ENCODE measurements at places on chromosomes 5 and 9. TPM values are rescaled to one million over a fixed set of nuclear protein-coding genes. Genes with fewer than 3 reads are reported as not detected.

DNA sequence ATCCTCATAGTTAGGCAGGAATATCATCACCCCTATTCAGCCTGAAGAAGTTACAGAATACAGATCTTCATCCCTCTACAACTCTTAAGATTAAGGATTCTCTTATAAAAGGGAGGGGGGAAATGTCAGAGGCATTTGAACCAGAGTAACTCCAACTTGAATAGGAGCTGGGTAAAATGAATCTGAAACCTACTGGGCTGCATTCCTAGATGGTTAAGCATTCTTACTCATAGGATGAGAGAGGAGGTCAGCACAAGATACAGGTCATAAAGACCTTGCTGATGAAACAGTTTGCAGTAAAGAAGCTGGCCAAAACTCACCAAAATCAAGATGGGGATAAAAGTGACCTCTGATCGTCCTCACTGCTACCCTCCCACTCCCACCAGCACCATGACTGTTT, 14.4 kb downstream of the FREM1 start:
- no peak for DNase-seq

DNA sequence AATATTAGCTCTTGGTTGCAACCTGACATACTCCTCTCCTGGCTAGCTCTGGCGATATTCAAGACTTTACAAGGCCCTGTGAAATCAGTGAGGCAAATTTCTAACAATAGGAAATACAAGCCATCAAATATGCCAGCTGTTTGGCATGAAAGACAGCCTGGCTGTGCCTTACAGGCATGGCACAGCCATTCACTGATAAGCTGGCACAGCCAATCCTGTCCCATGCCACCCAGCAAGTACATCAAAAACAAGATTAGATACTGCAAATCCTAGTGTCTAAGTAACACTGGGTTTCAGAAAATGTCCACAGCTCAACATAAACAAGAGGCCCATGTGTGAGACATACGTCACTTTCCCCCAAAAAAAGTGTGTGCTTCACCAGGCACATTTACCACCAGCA, 1045.8 kb upstream of the DMAC1 start:
- DNase-seq = peak; percentile 42

GRCh38 chr9:113914517-113914916, 38.4 kb downstream of the ZNF618 start:
- DNase-seq = no peak

- DNase-seq = no peak
Observed at GRCh38 chr9:79026316-79026715, 545.4 kb upstream of the TLE4 start.

GRCh38 chr5:73151766-73152410, 21.1 kb upstream of the TMEM174 start:
- DNase-seq = no peak

DNA sequence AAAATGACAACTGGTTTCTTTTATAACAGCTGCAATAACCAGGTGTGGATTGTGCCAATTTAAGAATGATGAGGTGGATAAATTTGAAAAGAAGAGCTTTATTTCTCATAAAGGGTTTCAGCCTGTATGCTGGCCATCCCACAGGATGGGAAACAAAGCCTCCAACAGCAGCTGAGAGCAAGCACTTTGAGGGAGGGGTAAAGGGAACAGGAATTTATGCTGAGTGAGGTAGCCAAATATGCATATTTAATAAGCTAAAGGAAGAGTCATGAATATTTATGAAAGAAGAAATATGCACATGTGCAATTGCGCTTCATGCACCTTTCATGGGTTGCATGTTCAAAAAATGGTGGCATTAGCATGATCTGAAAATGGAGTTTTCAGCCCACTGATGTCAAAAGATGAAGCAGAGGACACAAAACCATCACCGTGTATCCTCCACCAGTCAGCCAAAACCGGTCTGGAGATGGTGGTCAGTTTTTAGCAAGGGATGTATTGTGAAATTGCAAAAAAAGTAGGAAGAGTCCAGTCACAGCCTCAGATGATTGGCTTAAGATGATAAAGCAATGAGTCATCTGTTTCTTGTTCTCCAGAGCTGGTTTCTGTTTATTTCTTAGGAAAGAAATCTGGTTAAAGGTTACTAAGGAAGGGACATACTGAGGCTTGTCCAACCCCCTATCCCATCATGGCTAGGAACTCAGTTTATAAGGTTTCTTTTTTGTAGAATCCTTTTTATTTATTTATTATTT, 47.9 kb downstream of the DEPDC1B start:
- DNase-seq = no peak

DNA sequence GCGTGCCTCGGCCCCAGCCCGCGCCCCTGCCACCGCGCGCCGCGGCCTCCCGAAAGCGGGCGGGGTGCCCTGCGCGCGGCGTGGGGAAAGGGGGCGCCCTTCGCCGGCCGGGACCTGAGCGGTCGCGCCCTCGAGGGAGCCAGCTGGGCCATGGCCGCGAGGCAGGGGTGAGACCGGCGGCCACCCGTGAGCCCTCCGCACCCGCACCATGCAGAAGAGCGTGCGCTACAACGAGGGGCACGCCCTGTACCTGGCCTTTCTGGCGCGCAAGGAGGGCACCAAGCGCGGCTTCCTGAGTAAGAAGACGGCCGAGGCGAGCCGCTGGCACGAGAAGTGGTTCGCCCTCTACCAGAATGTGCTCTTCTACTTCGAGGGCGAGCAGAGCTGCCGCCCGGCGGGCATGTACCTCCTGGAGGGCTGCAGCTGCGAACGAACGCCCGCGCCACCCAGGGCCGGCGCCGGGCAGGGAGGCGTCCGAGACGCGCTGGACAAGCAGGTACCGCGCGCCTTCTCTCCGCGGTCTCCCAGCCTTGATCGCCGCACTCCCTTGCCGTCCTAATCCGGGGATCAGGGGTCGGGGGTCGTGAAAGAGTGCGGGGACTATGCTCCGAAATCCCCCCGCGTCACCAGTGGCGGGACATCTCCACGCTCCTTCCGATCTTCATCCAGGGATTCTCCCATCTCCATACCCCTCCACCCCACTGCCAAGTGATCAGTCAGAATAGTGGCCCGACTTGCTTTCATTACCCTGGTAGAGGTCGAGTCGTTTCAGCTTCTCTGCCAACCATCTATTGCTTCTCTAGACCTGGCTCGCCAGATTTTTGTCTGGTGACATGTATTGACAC, 590 bp downstream of the RASGRF2 start:
- DNase-seq = peak; percentile 28

TNFSF15 gene
- total RNA-seq = 0.11 TPM

ANKDD1B gene
- total RNA-seq = 0.27 TPM

DNA sequence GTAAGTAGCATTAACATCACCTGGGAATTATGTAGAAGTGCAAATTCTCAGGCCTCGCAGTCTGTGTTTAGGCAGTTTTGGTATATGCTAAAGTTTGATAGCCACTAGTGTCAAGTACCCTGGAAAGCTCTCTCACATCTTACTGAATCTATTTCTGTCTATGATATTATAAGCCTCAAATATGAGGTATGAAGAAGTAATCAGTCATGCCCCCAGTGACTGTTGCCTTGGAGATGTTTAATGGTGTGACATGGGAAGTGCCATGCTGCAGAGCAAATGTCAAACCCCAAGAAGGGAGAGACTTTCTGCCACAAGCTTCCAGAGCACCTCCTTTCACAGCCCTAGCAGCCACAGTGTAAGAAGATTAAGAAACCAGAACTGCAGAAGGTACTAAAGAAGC, 9.8 kb upstream of the PDE8B start:
- no peak for DNase-seq

IL13 gene
- total RNA-seq = not detected

- no peak for DNase-seq
Observed at GRCh38 chr5:51484326-51484725, 101.1 kb downstream of the ISL1 start.

PCDHA12 gene
- not detected for total RNA-seq

DNA sequence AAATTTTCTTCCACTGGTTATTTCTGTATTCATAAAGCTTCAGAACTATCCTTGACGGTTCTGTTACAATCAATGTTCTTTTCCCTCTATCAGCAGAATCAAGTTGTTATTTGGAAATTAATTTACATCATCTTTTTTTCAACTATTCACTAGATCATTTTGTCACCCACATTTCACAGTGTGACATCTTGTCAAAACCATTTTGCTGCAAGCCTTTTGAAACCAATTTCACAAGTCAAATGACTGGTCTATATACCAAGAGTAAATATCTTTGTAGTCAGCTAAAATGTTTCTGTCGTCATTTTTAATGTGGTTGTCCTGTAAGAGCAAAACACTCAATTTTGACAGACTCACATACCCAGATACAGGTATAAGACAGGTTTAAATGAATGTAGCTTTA, 984.3 kb upstream of the TYRP1 start:
- DNase-seq = no peak

DNA sequence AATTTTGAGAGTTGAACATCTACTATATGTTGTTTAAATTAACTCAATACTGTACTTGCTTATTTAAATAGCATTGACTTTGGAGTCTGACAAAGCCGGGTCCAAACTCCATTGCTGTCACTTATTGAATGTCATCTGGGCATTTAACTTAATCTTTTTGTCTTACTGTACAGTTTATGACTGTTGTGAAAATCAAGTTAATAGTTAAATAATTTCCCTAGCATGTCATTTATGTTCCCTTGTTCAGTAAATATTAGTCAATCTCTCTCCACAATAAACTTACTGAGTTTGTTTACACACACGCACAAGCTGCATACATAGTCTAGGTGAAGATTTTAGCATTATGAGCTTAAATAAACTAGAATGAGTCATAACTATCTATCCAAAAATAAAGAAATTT, 6.3 kb upstream of the UGCG start:
- no peak for DNase-seq

GRCh38 chr9:38130724-38131123, 61.7 kb upstream of the SHB start:
- DNase-seq = no peak

RUSC2 gene
- 27.5 TPM for total RNA-seq

DNA sequence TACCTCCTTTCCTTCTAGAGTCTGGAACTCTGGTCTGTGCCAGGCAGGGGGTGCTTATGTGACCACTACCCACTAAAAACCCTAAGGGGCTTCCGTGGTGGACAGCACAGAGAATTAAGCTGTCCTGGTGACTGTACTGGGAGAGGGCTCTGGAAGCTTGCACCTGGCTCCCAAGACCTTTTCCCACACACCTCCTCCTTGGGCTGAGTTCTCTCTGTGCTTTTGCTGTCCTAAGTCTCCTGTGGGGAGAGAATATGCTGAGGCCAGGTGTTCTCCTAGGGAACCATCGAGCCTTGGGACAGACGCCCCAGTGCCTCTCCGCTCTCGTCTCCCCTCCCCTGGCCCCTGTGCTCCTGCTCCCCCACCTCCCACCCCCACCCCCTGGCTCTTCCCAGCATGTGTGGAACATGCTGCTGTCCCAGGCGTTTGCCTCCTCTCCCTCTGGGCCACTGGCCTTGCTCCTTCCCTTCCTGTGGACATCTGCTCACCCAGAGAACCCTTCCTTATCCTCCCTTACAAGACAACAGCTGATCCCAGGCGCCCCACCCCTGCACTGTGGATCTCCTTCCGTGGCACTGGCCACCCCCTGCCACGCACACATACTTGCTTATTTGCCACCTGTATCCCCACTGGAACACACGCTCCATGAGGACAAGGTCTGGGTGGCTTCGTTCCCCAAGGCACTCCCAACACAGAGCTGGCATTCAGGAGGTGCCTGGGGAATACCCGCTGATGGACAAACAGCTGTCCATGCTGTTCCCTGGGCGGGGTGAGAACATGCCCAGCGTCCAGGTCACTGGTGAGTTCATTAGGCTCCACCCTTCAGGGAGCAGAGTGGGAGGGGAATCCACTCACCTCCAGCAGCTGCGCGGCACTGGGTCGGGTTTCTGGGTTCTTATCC, 83.0 kb downstream of the STK10 start:
- peak; percentile 1 for DNase-seq

DNA sequence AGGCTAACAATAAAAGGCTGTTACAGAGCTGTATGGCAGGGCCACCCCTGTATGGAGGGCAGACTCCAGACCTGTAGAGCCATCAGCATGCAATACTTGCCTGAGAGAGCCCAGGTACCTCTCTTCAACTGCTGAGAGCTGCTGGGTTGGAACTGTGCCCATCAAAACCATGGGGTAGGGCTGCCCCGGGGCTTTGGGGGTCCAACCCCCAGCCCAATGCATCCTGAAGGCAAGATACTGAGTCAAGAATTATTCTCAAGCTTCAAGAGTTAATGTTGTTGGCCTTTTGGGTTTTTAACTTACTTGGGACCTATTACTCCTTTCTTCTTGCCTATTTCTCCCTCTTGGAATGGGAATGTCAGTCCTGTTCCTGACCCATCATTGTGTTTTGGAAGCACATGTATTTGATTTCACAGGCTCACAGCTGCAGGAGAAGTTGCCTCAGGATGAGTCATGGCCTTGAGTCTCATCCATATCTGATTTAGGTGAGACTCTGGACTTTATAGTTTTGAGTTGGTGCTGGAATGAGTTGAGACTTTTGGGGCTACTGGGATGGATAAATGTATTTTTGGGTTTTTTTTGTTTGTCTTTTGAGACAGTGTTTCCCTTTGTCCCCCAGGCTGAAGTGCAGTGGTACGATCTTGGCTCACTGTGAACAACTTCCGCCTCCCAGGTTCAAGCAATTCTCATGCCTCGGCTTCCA, 21.0 kb upstream of the CDK7 start:
- no peak for DNase-seq

WDR41 gene
- 28.5 TPM for total RNA-seq

DNA sequence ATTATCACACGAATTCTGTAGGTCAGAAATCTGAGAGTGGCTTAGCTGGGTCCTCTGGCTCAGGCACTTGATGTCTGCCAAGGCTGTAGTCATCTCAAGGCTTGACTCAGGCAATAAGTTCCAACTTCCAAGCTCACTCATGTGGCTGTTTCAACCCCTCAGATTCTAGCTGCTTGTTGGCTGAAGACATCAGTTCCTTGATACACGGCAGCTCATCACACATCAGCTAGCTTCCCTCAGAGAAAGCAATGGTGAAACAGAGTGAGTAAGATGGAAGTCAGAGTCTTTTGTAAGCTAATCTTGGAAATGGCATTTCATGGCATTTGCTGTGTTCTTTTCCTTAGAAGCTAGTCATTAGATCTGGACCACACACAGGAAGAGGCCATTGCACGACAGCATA, 204.2 kb upstream of the PTGER4 start:
- DNase-seq = no peak

IGIP gene
- 12.0 TPM for total RNA-seq

DNA sequence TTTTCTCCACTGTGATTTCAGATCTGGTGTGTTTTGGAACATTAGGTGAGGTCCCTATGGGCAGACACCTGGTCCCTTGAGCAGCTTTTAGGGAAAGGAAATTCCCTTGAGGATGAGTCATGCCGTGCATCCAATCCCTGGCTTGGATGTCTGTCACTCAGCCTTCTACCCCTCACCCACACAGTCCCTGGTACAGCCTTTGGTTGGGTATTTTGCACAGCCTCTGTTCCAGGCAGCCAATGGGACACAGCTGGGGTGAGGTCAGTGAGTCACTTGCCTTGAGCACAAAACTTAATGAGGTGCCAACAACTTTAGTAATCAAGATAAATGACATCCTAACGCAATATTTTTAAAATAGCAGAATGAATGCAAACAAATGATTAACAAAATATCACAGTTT, 22.7 kb upstream of the SVEP1 start:
- DNase-seq = no peak

- DNase-seq = no peak
Observed at GRCh38 chr5:139743001-139743771, 52.4 kb upstream of the PSD2 start.

GRCh38 chr9:96483733-96484390, 33.9 kb downstream of the HABP4 start:
- no peak for DNase-seq
